Cerebellum (tissue), 4 donors: ENCODE measurements at places on chromosomes 7 and 10. TPM values are rescaled to one million over a fixed set of nuclear protein-coding genes. Genes with fewer than 3 reads are reported as not detected.
A peak's percentile ranks its signal among the peaks of the same experiment; 100 is the strongest.

C7orf57 gene
- total RNA-seq, result 2.4 TPM

- no peak for DNase-seq
These were observed 18.7 kb downstream of the PRSS2 start for GRCh38 chr7:142789441-142789840.

PAPOLB gene
- 3.9 TPM for total RNA-seq

- no peak for DNase-seq
These were observed 61.4 kb downstream of the CREB5 start for GRCh38 chr7:28473571-28474281.

DNA sequence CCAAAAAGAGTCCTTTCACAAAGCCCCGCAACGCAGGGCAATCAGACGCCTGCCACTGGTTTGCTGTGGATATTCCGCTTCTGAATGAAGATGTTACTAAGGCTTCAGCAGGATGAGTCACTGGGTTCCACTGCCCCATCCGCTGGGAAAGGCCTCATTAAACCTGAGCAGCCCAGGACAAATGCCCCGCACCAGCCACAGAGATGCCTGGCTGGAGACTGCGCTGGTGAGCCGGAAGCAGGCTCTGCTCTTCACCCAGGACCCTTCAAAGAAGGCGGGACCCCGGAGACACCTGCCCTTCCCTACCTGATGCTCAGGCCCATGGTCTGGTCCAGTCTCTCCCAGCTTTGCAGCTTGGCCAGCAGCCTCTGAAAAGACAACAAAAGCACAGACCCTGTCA lies 19.8 kb downstream of the MAD1L1 start:
- DNase-seq, result no peak

DNA sequence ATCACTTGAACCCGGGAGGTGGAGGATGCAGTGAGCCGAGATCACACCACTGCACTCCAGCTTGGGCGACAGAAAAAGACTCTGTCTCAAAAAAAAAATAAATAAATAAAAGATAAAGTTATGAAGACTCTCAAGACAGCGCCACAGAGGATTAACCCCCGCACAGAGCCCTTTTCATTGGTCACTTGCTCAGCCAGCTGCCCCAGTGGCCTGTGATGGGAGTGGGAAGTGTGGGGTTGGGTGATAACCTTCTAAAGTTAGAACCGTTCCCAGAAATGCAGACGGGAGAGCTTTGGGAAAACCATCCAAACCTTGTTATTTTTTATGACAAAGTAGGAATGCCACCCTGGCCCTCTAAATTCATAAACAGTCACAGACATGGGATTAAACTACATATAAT lies 57.4 kb downstream of the PARP12 start:
- DNase-seq, result no peak

ALKBH4 gene
- 13.8 TPM for total RNA-seq

GRCh38 chr10:107790271-107790670 lies 625.8 kb upstream of the SORCS1 start:
- no peak for DNase-seq

DNA sequence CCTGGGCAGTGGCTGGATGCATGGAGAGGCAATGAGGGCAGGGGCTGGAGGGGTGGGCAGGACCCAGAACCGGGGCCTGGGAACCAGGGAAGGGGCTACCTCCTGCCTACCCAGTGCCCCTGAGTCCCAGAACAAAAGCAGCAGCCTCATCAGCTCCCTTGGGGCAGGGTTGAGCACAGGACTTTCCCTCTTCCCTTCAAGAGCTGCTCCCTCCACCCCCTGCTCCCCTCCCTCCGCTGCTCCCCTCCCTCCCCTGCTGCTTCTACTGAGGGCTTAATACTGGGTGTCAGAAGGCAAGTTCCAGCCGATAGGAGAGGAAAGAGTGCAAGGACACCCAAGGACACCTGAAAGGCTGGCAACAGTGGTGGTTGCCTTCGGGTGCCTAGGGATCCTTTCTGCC lies 28.2 kb upstream of the INMT start:
- DNase-seq, result no peak

GRCh38 chr7:86202833-86203232 lies 440.9 kb upstream of the GRM3 start:
- DNase-seq, result no peak

LOXL4 gene
- 0.27 TPM for total RNA-seq

- DNase-seq, result no peak
These were observed 160.5 kb upstream of the PRSS58 start for GRCh38 chr7:142418326-142418725.

DNA sequence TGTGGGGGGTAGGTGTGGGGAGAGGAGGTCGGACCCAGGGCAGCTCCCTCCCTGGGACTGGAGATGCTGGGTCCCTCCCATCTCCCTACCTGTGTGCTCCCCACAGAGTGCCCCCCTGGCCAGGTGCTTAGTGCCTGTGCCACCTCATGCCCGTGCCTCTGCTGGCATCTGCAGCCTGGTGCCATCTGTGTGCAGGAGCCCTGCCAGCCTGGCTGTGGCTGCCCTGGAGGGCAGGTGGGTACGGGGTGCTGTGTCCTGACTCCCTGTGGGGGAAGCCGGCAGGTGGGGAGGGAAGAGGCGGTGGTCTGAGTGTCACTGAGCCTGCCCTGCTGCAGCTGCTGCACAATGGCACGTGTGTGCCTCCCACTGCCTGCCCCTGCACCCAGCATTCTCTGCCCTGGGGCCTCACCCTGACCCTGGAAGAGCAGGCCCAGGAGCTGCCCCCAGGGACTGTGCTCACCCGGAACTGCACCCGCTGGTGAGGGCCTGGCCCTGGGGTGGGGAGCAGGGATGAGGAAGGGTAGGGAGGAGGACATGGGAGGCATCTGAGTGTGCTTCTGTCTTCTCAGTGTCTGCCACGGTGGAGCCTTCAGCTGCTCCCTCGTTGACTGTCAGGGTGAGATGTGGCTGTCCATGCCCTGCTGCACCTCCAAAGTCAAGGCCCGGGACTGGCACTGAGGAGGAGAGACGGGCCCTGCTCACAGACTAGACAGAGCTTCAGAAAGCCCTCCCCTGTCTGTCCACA lies 11.7 kb upstream of the ZNF862 start:
- DNase-seq, result no peak

SPDYE5 gene
- total RNA-seq, result not detected

GRCh38 chr7:17940951-17941431 lies 697 bp upstream of the SNX13 start:
- DNase-seq, result peak; percentile 32

DNA sequence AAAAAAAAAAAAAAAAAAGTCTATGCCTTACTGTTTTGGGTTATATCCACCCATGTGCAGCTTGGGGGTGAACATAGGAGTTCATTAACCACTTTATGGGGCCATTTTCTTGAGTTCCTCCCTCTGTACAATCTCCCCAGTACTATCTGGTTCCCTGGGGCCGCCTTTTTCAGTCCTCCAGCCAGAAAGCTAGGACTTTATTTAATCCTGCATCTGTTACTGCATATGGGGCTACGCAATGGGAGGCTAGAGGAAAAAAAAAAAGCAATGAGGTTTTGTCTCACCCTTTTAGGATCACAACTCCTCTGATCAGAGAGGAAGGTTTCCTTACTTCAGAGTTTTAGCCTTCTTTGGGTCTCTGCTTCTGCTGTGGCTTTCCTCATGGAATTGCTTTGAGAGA lies 51.0 kb downstream of the BTRC start:
- peak; percentile 39 for DNase-seq

GRCh38 chr7:139738101-139738489 lies 39.7 kb downstream of the HIPK2 start:
- no peak for DNase-seq

GRCh38 chr10:121267236-121268003 lies 330.8 kb downstream of the FGFR2 start:
- DNase-seq, result no peak

- DNase-seq, result no peak
These were observed 260.7 kb downstream of the EXOC4 start for GRCh38 chr7:133513608-133514007.

NDUFB8 gene
- total RNA-seq, result 123 TPM

DNA sequence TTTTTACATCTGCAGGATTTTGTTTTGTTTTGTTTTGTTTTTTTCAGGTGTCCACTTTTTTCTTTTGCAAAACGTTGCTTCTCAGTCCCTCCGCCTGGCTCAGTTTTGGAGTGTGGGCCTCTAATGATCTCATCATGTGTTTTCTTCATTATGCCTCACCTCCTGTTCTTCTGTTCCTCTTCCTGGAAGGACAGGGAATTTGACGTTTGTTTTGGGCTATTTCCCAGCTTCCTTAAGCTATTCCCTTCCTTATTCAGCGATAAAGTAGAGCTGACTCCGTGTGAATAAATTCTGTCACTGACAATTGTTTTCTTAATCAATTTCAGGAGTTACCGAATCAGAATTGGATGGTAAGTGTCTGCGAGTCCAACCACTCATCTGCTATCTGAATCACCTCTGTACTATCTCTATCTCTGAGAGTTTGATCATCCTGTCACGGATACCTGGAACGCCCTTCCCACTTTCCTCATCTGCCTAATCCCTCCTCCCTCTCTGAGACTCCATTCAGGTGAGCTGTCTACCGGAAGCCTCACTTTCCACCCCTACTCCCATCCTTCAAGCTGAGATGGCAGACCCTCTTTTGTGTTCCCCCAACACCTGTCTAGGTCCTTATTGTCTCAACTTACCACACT lies 218.4 kb downstream of the GATA3 start:
- no peak for DNase-seq

DNA sequence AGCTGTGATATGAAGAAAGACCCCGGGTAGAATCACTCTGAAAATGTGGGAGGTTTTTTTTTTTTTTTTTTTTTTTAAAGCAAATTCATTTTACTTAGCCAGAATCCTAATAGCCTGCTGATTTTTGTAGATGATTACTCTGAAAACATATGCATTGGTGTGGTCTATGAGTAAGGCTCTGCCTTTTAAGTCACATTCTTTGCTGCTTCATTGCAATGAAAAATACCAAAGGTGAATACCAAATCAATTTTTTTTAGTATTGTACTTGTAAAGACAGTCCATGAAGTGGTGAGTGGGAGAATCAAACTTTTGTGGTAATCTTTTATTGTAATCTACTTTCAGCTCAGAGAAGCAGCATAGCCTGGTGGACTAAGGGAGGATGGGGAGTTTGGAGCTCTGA lies 130.3 kb downstream of the SDK1 start:
- no peak for DNase-seq

PLAU gene
- 1.00 TPM for total RNA-seq

CDK1 gene
- 46.9 TPM for total RNA-seq

DNA sequence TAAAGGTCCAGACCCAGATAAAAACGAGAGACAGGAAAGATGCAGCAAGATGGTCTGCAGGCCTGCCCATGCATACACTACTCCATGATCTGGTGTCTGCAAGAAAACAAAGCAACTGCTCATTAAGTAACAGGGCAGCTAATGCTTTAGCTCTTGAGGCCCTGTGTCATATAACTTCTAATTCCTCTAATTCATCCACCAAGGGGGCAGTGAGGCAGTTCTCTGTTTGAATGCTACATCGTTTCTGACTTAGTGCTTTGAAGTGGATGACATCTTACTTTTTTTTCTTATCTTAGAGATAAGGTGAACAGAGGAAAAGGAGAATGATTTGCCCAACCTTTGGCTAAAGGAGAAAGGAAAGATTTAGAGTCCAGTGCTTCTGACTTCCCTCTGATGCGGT lies 619.7 kb downstream of the AUTS2 start:
- no peak for DNase-seq

DNA sequence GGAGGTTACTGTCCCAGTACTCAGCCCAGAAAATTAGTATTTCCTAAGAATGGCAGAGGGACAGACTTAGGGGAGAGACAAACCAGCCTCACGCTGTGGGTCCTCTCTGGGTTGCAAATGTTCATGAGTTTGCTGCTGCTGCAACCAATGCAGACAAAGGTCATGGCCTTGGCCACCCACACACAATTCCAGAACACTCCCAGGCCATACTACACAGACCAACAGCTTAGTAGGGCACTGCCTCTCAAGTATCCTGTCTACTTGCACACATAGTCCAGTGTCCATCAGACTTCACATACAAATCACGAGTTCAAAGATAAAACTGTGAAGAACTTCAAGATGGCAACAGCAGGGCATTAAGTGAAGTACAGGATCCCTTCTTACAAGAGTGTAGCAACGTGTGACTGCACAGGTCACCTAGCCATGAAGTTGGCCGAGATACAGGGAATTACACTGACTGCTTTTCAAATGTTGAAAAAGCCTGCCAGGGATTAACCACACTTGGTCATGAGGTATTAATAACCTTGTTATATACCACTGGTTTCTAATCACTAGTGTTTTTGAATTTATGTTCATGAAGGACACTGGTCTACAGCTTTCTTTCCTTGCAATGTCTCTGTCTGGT lies 40.0 kb downstream of the ZNF33B start:
- DNase-seq, result no peak

DNA sequence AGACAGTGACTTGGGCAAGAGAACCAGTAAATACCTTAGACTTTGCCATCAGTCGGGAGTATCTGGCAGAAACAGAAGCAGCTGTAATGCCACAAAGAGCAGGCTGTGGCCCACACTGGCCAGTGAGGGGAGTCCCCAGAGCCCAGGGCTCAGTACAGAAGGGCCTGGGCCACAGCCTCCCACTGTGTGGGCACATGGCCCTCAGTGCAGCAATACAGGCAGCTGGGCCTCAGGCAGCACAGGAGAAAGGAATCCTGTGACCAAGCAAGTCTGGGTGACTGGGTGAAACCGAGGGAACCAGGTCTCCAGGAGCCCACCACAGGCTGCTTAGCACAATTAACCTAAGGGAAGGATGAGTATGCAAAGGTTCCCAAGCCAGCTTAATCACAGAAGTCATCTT lies 14.0 kb downstream of the WDR91 start:
- no peak for DNase-seq

GRCh38 chr7:119256001-119256400 lies 1017.0 kb upstream of the KCND2 start:
- peak; percentile 38 for DNase-seq

DNA sequence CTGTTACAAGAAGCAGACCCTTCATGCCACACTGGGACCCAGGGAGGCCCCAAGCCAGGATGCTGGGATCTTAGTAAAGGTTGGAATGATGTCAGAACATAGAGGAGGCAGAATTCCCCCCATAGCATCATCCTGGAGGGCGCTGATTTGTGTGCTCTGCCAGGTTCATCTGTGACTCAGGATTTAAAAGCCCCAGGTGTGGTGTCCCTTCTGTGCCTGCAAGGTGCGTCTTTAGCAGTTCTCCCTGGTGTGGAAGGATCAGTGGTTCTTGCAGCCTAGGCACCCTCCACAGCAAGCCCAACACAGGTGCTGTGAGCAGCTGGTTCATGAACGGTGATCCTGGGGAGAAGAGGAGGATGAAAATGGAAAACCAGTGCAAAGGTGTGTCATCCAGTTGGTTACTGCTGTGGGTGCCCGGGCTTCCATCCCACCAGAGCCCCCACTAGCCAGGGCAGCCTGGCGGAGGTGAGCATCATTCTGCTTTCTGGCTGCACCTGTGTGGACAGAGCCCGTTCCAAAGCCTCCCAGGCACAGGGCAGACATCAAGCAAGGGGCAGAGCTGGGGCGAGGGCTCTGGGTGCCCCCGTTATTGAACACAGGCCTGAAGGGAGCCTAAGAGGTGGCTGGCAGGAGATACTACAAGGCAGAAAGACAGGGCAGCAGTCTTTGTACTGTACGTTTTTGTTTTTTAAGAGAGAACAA lies 49.5 kb downstream of the IKZF1 start:
- DNase-seq, result no peak

IGF2BP3 gene
- 52.7 TPM for total RNA-seq

- peak; percentile 11 for DNase-seq
These were observed 127.0 kb downstream of the SRPK2 start for GRCh38 chr7:105261689-105262088.

- DNase-seq, result no peak
These were observed 133.5 kb downstream of the TACC2 start for GRCh38 chr10:122122493-122122892.

- no peak for DNase-seq
These were observed 3.1 kb upstream of the ABCA13 start for GRCh38 chr7:48168159-48168558.
